ENCODE measurements at places on chromosomes 13 and 19. TPM values are rescaled to one million over a fixed set of nuclear protein-coding genes. Genes with fewer than 3 reads are reported as not detected.

Gene TPTE2
- 0.22 TPM for total RNA-seq

DNA sequence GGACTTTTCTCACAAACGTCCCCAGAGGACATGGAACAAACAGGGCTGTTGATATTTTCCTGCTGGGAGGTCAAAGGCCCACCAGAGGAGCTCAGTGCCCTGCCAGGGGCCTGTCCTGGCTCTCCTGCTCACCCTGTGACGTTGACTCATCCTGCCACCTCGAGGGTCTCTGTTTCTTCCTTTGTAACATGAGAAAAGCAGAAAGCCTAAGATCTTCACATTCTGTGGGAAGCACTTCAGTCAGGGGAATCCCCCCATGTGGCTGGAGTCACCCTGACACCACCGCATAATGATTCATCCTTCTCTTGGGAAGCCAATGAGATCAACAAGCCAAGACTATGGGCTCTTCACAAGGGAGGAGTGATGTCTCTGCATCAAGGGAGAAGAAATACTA lies 147.9 kb downstream of the KATNAL1 start:
- no peak for DNase-seq

GRCh38 chr13:24184265-24184841 lies 23.8 kb downstream of the SPATA13 start:
- DNase-seq: no peak

DNA sequence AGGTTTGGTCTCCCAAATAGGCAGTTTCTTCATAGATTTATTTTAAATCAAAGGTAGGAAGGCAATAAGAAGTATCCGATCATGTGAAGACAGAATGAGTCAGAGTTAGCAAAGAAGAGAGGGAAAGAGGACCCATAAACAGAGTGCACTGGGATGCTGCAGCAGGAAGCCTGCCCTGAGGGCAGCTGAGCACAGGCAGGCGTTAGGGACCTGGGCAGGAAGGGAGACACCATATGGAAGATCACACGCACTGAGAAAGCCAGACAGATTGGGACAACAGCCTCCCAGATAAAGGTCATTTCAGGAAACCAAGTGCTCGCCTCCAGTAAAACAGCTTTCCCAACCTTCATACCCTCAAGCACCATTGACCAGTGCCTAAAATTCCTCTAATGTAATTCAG lies 598.0 kb downstream of the EFNB2 start:
- DNase-seq: no peak

Gene APOC4
- not detected for total RNA-seq

GRCh38 chr13:30824651-30825050 lies 81.4 kb upstream of the MEDAG start:
- DNase-seq: no peak

- DNase-seq: no peak
These were observed 101.1 kb upstream of the FRY start for GRCh38 chr13:31930490-31930889.

Gene SIGLEC10
- 2.7 TPM for total RNA-seq

Gene MAP2K2
- total RNA-seq: 94.3 TPM

Gene LILRB2
- 6.3 TPM for total RNA-seq

GRCh38 chr13:85995788-85996418 lies 196.7 kb upstream of the SLITRK6 start:
- no peak for DNase-seq

DNA sequence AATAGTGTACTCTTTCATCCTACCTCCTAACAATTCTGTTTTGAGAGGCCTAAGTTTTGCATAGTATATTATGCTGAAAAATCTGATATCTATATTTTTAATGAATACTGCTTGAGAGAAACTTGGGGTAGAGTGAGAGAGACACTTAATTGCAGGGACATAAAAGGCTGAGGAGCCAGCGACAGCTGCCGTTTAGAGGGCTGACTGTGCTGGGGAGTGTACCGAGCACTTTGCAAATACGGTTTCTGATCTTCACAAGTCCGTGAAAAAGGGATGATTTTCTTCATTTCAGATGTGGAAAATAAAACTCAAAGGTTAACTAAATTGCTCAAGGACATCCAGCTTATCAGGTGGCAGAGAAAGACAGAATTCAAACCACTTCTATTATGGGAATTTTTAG lies 97.4 kb downstream of the CAB39L start:
- DNase-seq: no peak

DNA sequence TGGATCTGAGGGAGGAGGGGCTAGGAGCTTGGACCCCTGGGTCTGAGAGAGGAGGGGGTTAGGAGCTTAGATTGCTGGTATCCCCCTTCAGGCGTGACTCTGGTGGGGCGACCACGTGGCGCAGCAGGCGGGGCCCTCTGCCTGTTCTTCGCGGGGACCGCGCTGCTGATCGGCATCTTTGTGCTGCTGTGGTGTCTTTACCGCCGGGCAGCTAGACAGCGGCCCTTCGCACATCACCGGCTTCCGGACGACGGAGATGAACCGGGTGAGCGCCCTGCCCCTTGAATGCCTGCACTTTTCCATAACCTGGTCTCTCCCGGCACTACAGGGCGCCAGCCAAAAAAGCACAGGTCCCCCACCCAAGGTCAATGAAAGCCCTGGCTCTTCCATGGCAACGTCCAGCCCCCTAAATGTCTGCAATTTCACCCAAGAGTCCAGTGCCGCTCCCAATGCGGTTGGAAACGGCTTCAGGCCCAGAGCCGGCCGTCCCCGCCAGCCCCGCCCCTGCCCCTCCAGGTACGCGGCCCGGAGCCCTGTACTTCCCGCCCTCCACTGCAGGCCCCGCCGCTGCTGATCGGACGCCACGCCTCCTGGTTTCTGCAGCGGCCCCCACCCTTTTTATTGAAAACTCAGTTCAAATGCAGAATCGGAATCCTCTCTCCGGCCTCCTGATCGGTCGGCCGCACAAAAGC lies 2.8 kb downstream of the GFY start:
- peak; percentile 25 for DNase-seq

DNA sequence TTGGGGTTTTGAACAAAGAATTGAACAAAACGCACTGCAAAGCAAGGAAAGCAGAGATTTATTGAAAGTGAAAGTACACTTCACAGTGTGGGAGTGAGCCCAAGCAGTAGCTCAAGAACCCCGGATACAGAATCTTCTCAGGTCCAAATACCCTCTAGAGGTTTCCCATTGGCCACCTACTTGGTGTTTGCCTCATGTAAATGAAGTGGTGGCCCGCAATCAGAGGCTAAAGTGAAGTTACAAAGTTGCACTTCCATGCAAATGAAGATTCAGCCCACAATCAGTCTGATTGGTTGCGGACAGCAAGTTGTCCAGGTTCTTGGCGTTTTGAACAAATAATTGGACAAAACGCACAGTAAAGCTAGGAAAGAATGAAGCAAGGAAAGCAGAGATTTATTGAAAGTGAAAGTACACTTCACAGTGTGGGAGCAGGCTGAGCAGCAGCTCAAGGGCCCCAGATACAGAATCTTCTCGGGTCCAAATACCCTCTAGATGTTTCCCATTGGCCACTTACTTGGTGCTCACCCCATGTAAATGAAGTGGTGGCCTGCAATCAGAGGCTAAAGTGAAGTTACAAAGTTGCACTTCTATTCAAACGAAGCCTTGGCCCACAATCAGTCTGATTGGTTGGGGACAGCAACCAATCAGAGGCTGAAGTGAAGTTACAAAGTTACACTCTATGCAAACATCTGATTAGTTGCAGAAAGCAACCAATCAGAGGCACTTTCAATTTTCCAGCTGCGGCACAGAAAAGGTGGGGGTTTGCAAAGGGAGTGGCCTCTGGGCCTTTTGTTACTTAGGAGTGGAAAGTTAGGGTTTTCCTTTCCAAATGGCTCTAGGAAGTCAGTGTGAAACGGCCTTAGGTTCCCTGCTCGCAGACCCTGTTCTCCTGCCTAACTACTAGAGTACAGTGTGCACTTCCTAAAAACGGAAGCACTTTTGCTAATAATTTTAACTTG lies 4.8 kb upstream of the TM9SF2 start:
- peak; percentile 47 for DNase-seq

DNA sequence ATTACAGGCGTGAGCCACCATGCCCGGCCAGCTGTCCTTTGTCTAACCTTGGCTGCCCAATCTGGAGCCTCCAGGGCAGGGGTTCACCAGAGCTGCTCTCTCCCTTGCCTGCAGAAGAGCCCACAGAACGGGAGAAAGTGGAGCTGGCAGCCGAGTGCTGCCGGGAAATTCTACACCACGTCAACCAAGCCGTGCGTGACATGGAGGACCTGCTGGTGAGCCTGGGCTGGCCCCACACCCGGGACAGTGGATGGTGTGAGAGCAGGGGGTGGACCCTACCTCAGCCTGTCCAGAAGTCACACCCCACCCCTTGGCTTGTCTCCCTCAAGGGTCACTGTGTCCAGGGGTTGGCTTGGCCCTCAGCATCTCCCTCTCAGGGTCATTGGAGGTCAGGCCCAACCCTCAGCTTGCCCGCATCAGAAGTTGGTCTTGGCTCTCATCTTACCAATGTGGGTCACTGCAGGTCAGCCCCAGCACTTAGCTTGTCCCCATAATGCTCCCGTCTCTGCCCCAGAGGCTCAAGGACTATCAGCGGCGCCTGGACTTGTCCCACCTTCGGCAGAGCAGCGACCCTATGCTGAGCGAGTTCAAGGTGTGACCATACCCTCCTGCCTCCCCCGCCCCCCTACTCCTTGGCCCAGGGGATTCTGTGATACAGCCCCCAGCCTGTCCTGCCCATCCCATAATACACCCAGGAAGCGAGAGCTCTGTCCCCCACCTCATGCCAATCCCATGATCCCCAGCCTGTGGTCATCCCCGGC lies 20.4 kb downstream of the ARHGEF1 start:
- no peak for DNase-seq

GRCh38 chr13:79096099-79096498 lies 310.0 kb downstream of the RBM26 start:
- DNase-seq: no peak

DNA sequence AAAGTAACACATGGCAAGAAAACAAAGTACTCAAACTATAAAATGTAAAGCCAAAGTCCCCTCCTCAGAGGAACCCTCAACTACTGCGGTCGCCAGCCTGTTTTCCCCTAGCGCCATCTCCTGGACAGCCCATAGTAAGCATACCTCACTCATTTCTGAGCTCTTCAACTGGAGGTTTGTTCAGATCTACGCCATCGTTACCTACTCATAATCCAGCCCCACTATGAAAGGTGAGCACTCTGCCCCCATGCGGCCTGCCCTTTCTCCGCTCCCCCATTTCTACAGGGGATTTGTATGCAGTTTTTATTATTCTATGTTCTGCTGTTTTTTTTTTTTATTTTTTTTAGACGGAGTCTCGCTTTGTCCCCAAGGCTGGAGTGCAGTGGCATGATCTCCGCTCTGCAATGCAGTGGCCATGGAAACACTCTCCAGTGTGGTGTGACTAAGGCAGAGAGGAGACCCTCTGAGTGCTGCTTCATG lies 26.2 kb downstream of the OPA3 start:
- DNase-seq: peak; percentile 31

- DNase-seq: no peak
These were observed 127.6 kb downstream of the COG6 start for GRCh38 chr13:39783051-39783450.

Gene DCT
- total RNA-seq: 0.16 TPM

GRCh38 chr13:45332831-45333219 lies 8.2 kb downstream of the TPT1 start:
- DNase-seq: no peak

Gene RGL3
- not detected for total RNA-seq

Gene SPACA4
- total RNA-seq: not detected

Gene CYP2A7
- not detected for total RNA-seq

Gene DIRAS1
- total RNA-seq: 0.40 TPM

DNA sequence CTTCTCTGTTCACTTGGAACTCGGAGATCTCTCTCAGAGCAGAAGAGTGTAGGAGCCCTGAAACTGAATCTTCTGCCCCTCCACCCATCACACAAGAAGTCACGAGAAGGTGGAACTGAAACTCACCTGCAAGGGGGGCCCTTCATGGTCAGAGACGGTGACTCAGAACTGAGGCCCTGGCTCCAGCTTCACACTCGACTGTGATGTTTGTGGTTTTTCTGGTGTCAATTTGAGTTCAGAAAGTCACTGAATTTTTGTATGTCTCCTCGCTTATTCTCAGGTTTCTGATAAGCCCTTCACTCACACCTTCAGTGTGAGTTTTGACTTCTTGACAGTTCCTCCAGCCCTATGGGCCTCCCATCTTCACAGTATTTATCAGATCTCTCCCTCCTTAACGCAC lies 23.1 kb downstream of the SIGLEC5 start:
- DNase-seq: no peak

DNA sequence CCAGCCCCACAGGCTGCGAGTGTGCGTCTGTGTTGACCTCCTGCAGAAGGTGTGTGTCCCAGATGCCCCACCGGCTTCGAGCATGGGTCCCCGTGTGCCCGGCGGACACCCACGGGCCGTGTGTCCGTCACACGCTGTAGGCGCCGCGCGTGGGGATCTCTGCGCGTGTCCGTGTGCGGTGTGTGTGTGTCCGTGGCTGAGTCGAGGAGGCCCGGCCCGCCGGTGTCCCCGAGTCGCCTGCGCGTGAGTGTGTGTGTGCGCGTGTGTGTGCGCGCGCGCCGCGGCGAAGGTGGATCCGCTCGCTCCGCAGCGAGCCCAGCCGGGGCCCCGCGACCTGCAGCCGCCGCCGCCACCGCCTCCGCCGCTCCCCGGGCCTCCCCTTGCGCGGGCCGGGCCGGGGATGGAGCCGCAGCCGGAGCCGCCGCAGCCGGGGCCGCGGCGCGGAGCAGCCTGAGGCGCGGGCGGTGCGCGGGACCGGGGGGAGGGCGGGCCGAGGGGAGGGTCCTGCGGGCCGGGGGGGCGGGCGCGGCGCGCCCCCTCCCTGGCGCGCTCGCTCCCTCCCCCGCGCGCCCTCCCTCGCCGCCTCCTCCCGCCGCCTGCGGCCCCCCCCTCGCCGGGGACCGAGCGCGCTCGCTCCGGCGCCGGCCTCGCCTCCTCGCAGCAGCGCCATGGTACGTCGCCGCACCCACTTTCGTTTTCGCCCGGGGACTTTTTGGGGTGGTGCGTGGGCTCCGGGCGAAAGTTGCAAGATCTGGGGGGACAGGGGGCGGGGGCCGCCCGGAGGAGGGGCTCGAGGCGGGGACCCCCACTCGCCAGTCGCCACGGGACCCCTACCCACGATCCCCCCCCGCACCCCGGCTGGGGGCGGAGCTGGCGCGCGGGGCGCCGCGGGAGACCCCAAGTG lies 7.1 kb upstream of the NFIC start:
- peak; percentile 70 for DNase-seq

Gene SLC17A7
- total RNA-seq: not detected

GRCh38 chr19:57813919-57814504 lies 701 bp downstream of the ZNF552 start:
- no peak for DNase-seq

Gene GNG7
- total RNA-seq: 4.5 TPM

GRCh38 chr19:55041627-55042343 lies 3.7 kb upstream of the GP6 start:
- no peak for DNase-seq

- DNase-seq: no peak
These were observed 384.4 kb downstream of the FGF9 start for GRCh38 chr13:22055259-22055658.

DNA sequence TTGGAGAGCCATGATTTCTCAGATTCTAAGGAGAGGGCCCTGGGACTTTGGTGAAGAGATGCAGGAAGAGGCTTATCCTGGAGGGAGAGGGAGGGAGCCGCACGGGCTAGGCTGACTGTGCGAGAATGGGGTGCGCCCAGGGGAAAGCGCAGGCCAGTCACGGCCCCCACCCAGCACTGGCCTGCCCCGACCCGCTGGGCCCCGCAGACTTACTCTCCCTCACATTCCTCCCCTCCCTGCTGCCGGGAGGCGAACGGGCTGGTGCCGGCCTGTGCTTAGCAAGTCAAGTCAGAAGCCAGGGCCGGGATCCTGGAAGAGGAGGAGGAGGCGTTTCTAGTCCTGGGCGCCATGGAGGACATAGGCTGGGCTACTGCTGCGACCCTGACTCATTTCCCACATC lies 120.0 kb downstream of the CRYL1 start:
- no peak for DNase-seq

- DNase-seq: no peak
These were observed 977 bp downstream of the PCDH20 start for GRCh38 chr13:61414686-61415057.

Gene PODNL1
- total RNA-seq: not detected

Measured in T-helper 17 cell (primary cell).